ENCODE measurements at places on chromosomes 11 and 22.
A peak's percentile ranks its signal among the peaks of the same experiment; 100 is the strongest.

GRCh38 chr11:126542334-126543015 lies 187.0 kb downstream of the ST3GAL4 start:
- no peak for DNase-seq

- no peak for DNase-seq
Measured at GRCh38 chr11:72759468-72759985, 7.3 kb upstream of the ARAP1 start.

GRCh38 chr11:130561441-130561881 lies 113.0 kb downstream of the ADAMTS15 start:
- DNase-seq, result no peak

DNA sequence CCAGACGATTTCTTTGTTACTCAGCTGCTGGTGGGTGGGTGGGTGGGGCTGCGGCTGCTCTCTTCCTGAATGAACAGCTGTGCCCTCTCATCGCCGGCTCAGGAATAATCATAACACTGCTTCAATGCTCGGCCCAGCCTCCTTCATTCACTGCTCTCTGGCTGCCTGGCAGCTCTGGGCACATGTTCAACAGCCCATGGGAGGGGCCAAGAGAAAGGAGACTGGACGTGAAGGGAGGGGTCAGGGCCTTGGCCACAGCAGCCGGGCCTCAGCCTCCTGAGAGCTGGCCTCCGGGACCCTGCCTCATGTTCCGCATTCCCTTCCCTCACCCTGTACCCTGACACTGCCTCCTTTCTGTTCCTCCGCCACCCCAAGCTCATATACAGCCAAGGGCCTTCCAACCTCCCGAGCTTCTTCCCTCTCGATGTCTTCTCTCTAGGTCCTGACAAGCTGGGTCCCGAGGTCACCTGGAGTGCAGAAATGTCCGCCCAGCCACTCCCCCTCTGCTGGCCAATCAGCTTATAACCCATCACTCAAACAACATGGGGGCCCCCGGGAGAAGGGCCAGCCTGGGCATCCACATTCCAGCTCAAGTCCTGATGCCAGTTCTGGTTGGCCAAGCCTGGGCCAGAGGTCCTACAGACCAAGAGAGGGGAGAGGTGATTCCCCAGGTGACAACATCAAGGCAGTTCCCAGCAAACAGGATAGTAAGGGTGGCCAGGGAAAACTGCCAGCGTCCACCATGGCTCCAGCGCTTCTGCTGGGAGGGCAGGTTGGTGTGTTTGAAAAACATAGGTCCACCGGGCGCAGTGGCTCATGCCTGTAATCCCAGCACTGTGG lies 3.2 kb upstream of the CSDC2 start:
- peak; percentile 40 for DNase-seq

- DNase-seq, result no peak
Measured at GRCh38 chr11:32713496-32713895, 81.0 kb downstream of the CCDC73 start.

GRCh38 chr11:64793271-64794160 lies 9.5 kb downstream of the MAP4K2 start:
- no peak for DNase-seq

GRCh38 chr11:3613998-3614741 lies 27.6 kb downstream of the ART5 start:
- no peak for DNase-seq

DNA sequence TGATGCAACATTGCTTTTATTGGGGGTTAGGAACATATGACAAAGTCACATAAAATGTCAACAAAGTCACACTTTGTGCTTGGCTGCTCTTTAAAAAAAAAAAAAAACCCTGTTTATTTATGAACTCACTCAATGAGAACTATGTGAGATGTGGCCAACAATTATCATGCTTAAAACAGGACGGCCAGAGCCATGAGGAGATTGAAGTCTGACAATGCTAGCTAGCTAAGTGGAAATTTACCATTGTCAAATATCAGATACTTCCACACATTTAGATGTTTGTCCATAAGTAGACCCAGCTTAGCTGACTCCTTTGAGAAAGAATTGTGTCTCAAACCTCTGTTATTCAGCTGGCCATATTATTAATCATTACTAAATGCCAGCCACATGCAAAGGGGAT lies 26.9 kb downstream of the BLID start:
- no peak for DNase-seq

- DNase-seq, result no peak
Measured at GRCh38 chr11:130480711-130481140, 32.3 kb downstream of the ADAMTS15 start.

DNA sequence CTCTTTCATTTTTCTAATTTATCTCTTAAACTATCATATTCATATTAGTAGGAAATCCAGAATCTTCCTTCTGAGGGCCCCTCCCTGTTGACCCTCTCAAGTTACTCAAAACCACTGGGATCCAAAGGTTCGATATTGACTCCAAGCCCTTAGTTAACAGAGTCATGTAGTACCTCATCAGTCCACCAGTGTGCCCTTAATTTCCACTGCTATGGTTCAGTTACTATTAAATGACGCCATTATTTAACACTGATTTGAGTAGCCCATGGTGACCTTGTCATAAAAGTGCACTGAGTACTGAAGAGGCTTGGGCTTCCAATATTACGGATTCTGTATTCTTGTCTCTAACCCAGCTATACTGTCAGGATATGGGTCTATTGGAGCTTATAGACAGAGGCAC lies 91.9 kb upstream of the MS4A8 start:
- no peak for DNase-seq

GRCh38 chr11:11312738-11313137 lies 40.3 kb downstream of the CSNK2A3 start:
- DNase-seq, result no peak

- DNase-seq, result no peak
Measured at GRCh38 chr11:71282581-71283351, 30.4 kb upstream of the SHANK2 start.

DNA sequence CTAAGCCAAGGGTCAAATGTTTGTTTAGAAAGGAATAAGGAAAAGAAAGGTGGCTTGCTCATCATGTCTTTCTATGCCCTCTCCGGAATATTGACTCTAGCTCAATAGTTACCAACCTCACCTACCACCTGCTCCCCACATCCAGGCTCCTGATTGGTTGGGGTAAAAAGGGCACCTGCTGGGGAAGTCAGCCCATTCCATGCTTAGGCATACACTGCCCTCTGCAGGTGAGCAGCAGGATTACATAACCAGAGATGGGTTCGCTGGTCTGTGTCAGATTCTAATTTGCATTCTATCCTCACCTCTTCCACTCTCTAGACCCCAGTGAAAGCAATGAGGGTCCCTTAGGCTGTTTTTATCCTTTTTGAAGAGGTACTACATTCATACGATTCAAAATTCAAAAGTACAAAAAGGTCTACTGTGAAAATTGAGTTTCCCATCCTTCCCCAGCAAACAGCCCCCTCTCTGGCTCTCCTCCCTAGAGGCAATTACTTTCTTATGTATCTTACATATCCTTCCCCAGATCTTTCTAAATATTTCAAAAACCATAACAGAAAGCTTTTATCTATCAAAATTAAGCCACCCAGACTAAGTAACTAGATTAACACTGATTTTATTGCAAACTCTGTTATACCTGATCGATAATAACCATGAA lies 98.0 kb upstream of the ASPHD2 start:
- peak; percentile 61 for DNase-seq

- peak; percentile 57 for DNase-seq
Measured at GRCh38 chr11:118251858-118252652, at the start of gene MPZL3. Gene MPZL3, minus strand, starts transcription at chr11:118252365. Its CDS starts 71 bp downstream, at chr11:118252294.

GRCh38 chr11:92790926-92791616 lies 178.4 kb upstream of the MTNR1B start:
- DNase-seq, result no peak

- no peak for DNase-seq
Measured at GRCh38 chr11:89436071-89436470, 55.1 kb downstream of the NOX4 start.

DNA sequence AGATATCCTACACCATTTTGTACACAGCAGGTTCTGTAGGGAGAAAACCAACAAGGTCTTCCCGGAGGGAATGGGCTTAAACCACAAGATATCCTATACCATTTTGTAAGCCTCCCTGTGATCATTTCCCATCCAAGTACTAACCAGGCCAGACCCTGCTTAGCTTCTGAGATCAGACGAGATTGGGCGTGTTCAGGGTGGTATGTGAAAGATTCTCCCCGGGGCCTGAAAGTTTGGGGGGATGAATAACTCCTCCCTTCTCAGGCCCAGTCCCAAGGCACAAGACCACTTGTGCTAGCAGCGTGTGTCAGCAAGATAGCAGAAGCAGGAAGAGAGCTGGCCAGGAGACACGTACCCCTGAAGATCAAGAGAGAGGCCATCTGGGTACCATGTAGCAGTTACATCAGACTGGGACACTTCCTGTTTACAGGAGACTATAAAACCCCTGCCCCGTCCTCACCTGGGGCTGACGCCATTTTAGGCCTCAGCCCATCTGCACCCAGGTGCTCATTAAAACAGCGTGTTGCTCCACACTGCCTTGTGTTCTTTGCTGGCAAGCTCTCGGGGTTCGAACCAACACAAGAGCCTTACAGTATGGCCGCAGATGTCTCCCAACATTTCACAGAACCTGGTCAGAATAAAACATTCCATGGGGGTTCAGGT lies 17.3 kb downstream of the MIF start:
- no peak for DNase-seq

DNA sequence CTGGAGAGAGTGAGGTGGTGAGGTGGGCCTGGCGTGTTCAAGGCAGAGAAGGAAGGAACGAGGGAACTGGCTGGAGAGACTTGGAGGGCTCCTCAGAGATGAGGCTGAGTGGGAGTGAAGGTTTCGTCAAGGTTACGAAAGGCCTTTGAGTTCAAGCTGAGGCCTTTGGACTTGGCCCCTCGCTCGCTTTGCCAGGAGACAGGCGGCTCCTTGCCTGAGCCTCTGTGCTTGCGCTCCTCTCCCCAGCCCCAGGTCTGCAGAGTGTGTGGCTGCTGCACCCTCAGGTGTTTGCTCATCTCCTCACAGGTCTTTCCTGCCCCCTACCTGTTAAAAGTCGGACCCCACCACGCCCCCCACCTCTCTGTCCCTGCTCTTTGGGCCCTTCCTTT lies 91.6 kb downstream of the ATXN10 start:
- no peak for DNase-seq

DNA sequence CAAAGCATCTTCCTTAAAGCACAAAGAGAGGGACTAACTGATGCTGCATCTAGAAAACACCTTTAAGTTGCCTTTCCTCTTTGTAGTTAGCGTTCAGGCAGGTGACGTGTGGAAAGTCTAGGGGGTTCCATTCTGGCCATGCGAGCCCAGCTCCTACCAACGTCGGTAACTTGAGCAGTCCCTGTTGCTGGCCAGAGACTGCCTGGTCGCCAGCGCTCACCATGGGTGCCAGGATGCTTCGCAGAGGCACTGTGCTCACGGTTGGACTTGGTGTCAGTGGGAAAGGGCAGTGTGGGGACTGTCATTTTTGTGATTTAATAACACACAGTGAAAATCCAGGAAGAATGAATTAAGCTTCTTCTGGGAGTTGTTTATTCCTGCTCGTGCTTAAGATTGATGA lies 40.6 kb downstream of the PPP2R1B start:
- DNase-seq, result no peak

DNA sequence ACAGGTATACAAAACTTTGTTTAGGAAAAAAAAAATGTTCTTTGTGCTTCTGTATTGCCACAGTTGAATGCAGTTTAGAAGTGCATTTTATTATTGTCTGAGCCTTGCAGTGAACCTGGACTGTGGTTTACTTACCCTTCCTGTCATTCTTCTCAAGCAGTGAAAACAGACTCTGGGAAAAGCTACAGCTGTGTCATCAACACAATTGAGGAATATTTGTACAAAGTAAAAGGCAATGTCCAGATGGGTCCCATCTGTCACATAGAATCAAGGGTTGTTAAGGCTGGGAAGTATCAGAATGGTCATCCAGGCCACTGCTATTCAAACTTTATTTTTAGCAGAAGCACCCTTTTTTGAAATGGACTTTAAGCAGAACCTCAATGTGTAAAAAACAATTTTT lies 73.3 kb downstream of the TRIM44 start:
- no peak for DNase-seq

GRCh38 chr11:82634091-82634490 lies 99.6 kb downstream of the FAM181B start:
- no peak for DNase-seq

GRCh38 chr22:23273445-23274145 lies 93.3 kb downstream of the BCR start:
- DNase-seq, result no peak

GRCh38 chr11:65770951-65771567 lies 9.7 kb downstream of the AP5B1 start:
- DNase-seq, result no peak

- DNase-seq, result no peak
Measured at GRCh38 chr11:44305470-44306051, 4.4 kb downstream of the ALX4 start.

DNA sequence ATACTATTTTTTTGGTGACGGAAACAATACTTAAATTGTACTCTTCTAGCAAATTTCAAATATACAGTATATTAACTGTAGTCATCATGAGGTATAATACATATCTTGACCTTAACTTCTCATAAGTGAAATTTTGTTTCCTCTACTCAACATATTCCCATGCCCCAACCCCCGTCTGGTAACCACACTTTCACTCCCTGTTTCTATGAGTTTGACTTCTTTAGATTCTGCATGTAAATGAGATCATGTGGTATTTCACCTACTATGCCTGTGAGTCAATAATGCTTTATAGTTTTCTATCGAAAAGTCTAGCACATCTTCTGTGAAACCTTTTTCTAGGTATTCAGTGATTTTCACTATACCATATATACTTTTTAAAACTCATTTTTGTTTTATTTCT lies 663.2 kb downstream of the CNTN5 start:
- no peak for DNase-seq

DNA sequence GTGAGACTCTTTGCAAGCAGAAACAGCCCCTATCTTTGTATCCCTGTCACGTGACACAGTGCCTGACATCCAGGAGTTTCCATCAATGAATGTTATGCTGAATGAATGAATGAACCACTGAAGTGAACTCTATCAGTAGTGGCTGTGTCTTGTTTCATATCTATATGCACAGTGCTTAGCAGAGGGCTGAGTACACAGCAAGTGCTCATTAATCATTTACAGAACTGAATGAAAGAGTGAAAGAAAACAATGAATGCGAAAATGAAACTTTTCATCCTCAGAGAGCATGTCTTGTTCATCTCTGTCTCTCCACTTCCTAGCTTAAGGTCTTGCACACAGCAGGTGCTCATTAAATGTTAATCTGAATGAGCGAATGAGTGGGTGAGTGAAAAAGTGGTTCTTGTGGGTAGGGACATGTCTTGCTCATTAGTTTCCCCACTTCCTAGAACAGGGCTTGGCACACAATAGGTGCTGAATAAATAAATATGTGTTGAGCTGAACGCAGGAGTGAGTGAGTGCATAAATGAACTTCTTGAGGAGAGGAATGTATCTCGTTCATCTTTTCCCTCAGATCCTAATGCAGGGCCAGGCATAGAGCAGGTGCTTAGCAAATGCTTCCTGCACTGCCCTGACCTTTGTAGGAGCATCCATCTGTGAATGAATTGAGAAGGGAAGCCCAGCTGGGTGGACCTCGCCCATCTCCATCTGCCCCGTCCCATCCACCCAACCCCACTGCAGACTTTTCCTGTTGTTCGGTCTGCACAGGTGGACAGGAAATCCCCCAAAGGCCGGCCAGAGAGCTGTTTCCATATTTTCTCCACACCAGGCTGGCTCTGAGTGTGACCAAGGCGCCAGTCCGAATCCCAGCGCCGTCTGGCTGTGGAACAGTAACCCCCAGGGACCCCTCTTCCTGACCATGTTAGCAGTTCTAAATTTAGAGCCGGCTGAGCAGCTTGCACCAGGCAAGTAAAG lies 113.4 kb upstream of the CRYBB3 start:
- no peak for DNase-seq

- no peak for DNase-seq
Measured at GRCh38 chr22:27669798-27670599, 131.6 kb downstream of the MN1 start.

- no peak for DNase-seq
Measured at GRCh38 chr11:133718831-133719230, 126.5 kb downstream of the SPATA19 start.

All from anterior cingulate cortex (tissue), 58 donors.